Parietal lobe (tissue), 2 donors: ENCODE measurements at places on chromosomes 13 and 19. TPM values are rescaled to one million over a fixed set of nuclear protein-coding genes. Genes with fewer than 3 reads are reported as not detected.

STAP2 gene
- total RNA-seq: 1.3 TPM

FXYD7 gene
- total RNA-seq: 26.6 TPM

BST2 gene
- total RNA-seq: 1.6 TPM

OR10H1 gene
- not detected for total RNA-seq

GNG8 gene
- total RNA-seq: not detected

CCDC70 gene
- not detected for total RNA-seq

KLK2 gene
- total RNA-seq: not detected

BLVRB gene
- 11.3 TPM for total RNA-seq

AXL gene
- total RNA-seq: 7.5 TPM

MEF2B gene
- total RNA-seq: 0.31 TPM

NEK5 gene
- 1.3 TPM for total RNA-seq

PLPPR3 gene
- 98.3 TPM for total RNA-seq

TRPC4 gene
- total RNA-seq: 30.0 TPM

CNN1 gene
- not detected for total RNA-seq

OR4F17 gene
- not detected for total RNA-seq

GET3 gene
- total RNA-seq: 45.4 TPM

CLEC17A gene
- total RNA-seq: not detected
